ENCODE measurements at places on chromosomes 4 and X. TPM values are rescaled to one million over a fixed set of nuclear protein-coding genes. Genes with fewer than 3 reads are reported as not detected.

The PRPS1 gene
- total RNA-seq: 62.6 TPM

- peak; percentile 71 for DNase-seq
Observed at GRCh38 chrX:155767051-155767875, 113.9 kb upstream of the VAMP7 start.

DNA sequence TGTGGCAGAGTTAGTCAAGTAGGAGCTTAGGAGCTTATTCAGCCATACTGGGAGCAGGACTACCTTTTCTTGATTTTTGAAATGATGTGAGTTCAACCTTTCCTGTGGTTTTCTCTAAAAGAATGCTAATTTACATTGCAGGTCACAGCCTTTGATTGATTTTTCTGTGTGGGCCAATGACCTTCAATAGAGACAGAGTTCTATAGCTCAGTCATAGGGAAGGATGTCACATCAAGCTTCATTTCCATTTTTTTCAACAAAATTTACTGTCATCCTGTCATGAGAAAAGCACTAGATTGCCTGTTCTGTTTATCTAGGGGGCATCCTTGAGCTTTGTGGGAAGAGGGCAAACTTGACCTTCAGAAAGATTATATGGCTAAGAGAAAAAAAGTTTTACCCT lies 448.7 kb downstream of the MID1IP1 start:
- DNase-seq: no peak

The TMEM187 gene
- 12.6 TPM for total RNA-seq

The CXorf49 gene
- not detected for total RNA-seq

GRCh38 chrX:70455366-70456202 lies 10.9 kb downstream of the DLG3 start:
- DNase-seq: no peak

- no peak for DNase-seq
Observed at GRCh38 chr4:118682928-118683327, 2.3 kb upstream of the METTL14 start.

The DCTD gene
- 96.3 TPM for total RNA-seq

DNA sequence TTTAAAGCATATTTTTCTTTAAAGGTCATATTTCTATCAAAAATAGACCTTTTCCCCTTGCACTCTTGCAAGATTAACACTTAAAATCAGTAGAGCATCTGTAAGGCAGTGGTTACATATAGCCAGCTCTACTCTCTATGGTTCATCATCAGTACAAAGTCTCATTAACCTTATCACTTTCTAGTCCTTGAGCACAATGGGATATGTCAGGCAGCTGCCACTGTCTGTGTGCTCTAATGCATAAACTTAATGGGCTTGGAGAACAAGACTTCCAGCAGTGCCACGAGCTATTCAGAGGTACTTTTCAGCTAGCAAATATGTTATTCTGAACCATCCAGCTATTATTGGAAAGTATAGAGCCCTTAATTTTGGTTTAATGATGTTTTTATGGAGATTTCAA lies 393.7 kb downstream of the GASK1B start:
- DNase-seq: no peak
